T-helper 2 cell treated with Interferon-gamma antibody and Interleukin-4, amounts not matched to agents 100 ng/mL and 5 ng/mL, for 36 hours (primary cell): ENCODE measurements at places on chromosomes 5 and 9. TPM values are rescaled to one million over a fixed set of nuclear protein-coding genes. Genes with fewer than 3 reads are reported as not detected.

PCDHGC3 gene
- 0.07 and 0.18 TPM in 2 replicates for total RNA-seq

RORB gene
- 0.07 and 0.14 TPM in 2 replicates for total RNA-seq

SPATA31E1 gene
- not detected in 2 replicates for total RNA-seq

ZDHHC21 gene
- 8.6 and 10.3 TPM in 2 replicates for total RNA-seq

HNRNPK gene
- total RNA-seq, result 748 and 752 TPM in 2 replicates

GPR151 gene
- total RNA-seq, result not detected in 2 replicates

NR5A1 gene
- not detected in 2 replicates for total RNA-seq

EXOSC3 gene
- total RNA-seq, result 76.6 and 87.0 TPM in 2 replicates

SELENOP gene
- total RNA-seq, result 0.07 TPM in 1 of 2 replicates, not detected in the other

FGF10 gene
- total RNA-seq, result not detected in 2 replicates

PRELID2 gene
- total RNA-seq, result 3.7 and 4.3 TPM in 2 replicates

NIPSNAP3A gene
- 19.3 and 20.1 TPM in 2 replicates for total RNA-seq

LCN1 gene
- not detected in 2 replicates for total RNA-seq

SCGB3A1 gene
- not detected in 2 replicates for total RNA-seq

FAM151B gene
- 0.30 and 1.0 TPM in 2 replicates for total RNA-seq

LCN12 gene
- 2.3 and 2.8 TPM in 2 replicates for total RNA-seq

MCC gene
- 3.2 and 3.8 TPM in 2 replicates for total RNA-seq

CDC20B gene
- total RNA-seq, result 0.14 and 0.32 TPM in 2 replicates

DBH gene
- total RNA-seq, result not detected in 2 replicates

ZBED3 gene
- total RNA-seq, result 0.59 and 0.80 TPM in 2 replicates

GOLGA1 gene
- 13.5 and 15.3 TPM in 2 replicates for total RNA-seq
